ENCODE measurements at places on chromosomes 16 and 17. TPM values are rescaled to one million over a fixed set of nuclear protein-coding genes. Genes with fewer than 3 reads are reported as not detected.

The TMEM114 gene
- total RNA-seq: not detected

The CRHR1 gene
- not detected for total RNA-seq

The SLC9A5 gene
- total RNA-seq: 0.30 TPM

The NSMCE1 gene
- total RNA-seq: 118 TPM

The CCL17 gene
- total RNA-seq: not detected

The TNFRSF13B gene
- not detected for total RNA-seq

The SLC16A13 gene
- total RNA-seq: 1.8 TPM

The MFAP4 gene
- under 0.01 TPM for total RNA-seq

The MT1M gene
- not detected for total RNA-seq

The CYB561 gene
- 13.6 TPM for total RNA-seq

The CLEC10A gene
- 0.15 TPM for total RNA-seq

The VMO1 gene
- total RNA-seq: 1.7 TPM

The NT5C3B gene
- total RNA-seq: 85.4 TPM

The AURKB gene
- 62.6 TPM for total RNA-seq

The YBX2 gene
- 0.15 TPM for total RNA-seq

The SYCE1L gene
- total RNA-seq: 0.97 TPM
